C1 segment of cervical spinal cord (tissue), 14 donors: ENCODE measurements at places on chromosomes 12 and 14.

DNA sequence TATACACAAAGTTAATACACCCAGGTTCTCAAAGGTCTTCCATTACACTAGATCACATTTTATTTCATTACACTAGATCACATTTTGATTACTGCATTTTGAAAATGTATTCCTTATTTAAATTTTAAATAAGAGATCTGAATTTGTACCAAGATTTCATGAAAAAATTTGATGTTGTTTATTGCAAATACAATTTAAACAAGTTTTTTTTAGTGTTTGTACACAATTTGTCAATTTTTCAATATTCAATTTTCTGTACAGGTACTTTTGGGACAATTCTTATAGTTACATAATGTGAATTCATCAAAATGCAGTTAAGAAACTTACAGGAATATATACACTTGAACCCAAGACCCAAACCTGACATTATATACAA lies 14.3 kb downstream of the SLC38A2 start:
- no peak for DNase-seq

- no peak for DNase-seq
Observed at GRCh38 chr12:96208346-96208745, 14.2 kb downstream of the ELK3 start.

DNA sequence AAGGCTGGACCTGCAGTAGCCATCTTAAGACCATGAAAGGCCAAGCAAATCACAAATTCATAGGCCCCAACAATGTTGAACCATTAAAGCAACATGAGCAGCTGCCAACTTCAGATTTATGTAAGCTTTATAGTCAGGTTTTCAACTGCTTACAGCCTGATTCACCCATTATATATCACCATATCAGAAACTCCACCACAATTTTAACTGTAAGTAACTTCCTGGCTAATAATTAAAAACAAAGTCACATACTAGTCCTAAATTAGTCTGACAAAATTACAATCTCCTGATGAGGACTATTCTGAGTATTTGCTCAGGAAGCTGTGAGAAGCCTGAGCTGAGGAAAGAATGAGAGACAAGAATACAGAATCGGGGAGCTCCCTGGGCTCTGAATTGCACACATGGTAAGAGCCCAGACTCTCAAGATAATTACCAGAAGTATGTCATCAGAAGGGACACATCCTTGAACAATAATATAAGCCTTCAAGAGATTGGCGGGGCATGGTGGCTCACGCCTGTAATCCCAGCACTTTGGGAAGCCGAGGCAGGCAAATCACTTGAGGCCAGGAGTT lies 55.1 kb downstream of the NUMB start:
- no peak for DNase-seq

DNA sequence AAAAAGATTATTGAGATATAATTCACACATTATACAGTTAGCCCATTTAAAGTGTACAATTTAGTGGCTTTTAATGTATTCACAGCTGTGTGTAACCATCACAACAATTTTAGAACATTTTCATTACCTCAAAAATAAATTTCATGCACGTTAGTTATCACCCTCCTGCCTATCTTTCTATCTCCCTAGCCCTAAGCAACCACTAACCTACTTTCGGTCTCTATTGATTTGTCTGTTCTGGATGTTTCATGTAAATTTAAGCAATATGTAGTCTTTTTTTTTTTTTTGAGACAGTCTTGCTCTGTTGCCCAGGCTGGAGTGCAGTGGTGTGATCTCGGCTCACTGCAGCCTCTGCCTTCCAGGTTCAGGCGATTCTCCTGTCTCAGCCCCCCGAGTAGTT lies 439.4 kb downstream of the PCNX1 start:
- DNase-seq, result no peak
